ENCODE measurements at places on chromosomes 3 and 15.

DNA sequence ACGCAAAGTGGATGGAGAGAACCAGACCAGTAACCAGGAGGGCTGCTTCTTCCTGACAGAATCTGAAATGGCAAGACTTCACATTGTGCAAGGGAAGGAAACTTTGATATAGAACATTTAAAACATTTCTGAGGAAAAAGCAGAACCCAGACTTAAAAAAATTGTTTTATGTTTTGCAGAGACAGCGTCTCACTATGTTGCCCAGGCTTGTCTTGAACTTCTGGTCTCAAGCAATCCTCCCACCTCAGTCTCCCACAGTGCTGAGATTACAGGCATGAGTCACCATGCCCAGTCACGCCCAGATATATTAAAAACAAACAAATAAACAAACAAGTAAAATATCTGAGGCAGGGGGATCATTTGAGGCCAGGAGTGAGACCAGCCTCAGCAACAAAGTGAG, 46.2 kb downstream of the CRTAP start:
- DNase-seq = no peak

DNA sequence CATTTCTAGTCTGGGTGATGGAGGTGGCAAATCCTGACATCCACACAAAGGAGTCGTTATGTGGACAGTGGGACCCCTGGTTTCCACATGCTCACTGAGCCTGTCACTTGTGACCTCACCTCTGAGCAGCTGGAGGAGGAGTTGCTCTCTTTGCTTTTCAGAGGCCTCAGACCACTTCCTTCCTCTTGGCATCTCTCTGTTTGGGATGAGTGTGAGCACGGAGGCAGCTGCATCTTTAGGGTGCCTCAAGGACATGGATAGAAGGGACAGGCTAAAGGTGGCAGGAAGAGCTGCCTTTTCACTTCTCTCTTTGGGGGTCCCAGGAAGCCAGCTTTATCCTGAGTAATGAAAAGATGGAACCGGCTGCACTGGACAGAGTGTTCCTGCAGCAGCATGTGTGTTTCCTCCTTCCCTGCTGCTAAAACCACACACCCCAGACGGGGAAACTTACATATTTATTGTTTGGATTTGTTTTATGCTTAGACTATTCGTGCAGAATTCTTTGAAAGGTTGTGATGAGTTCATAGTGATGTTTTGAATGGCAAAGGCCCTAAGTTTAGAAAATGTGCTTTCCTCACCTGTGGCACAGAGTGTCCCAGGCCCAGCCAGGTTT, 31.8 kb downstream of the GPR171 start:
- no peak for DNase-seq

DNA sequence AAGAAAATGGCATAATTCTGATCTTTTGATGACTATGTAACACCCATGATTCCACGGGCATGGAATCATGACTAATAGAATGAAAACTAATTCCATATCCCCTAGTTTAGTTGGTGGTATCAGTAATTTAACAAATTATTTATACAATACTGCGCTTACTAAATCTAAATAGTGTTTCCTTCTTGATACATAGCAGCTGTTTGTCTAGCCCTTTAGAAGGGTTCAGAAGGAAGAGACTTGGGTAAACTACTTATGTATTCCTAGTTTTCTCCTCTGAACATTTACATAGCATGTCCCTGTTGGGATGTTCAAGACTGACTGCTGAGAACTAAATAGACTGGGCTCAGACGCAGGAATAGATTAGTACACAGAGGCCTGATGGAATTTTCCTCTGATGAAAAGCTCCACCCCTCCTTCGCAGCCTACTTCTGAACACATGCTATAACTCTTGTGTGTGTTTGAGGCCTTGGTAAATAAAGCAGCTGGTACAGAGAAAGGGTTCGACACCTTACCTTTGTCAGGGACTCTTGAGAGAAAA, 330.6 kb upstream of the LMCD1 start:
- DNase-seq = no peak

- no peak for DNase-seq
Observed at GRCh38 chr3:48301800-48302166, 31.7 kb downstream of the SPINK8 start.

GRCh38 chr15:38877471-38877870, 312.9 kb upstream of the RASGRP1 start:
- peak; percentile 17 for DNase-seq

DNA sequence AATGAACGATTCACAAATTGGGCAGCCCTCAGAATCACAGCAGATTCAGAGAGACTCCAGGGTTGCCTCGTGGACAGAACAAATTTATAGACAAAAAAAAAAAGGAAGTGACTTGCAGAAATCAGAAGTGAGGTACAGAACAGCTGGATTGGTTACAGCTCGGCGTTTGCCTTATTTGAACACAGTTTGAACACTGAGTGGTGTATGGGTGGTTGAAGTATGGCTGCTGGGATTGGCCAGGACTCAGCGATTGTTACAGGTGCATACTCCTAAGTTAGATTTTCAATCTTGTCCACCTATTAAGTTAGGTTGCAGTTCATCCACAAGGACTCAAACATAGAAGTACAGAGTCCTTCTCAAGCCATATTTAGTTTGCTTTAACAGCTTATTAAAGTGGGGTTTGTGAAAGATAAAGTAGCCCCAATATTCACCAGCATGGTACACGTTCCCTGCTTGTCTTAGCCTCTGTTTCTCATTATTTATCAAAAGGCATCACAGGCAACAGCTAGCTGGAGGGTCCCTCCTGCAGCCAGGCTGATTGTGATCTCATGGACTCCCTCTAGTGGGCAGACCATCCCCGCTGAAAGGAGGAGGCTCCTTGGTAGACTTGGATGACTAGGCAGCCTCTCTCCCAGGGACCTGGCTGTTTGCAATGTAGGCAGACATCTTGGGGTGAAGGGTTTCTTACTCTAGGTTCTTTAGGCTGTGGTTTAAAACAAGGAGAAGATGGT, 17.6 kb upstream of the ALDH1L1 start:
- DNase-seq = peak; percentile 71

- no peak for DNase-seq
Observed at GRCh38 chr15:28993051-28993719, 107.4 kb downstream of the APBA2 start.

- DNase-seq = no peak
Observed at GRCh38 chr3:88671573-88671972, 435.8 kb upstream of the EPHA3 start.

- no peak for DNase-seq
Observed at GRCh38 chr3:107404727-107405469, 27.7 kb downstream of the CCDC54 start.

- no peak for DNase-seq
Observed at GRCh38 chr3:62696011-62696410, 179.2 kb downstream of the CADPS start.

GRCh38 chr3:14582045-14582410, 41.9 kb upstream of the GRIP2 start:
- DNase-seq = no peak

GRCh38 chr15:23049984-23050628, 10.7 kb upstream of the TUBGCP5 start:
- no peak for DNase-seq

DNA sequence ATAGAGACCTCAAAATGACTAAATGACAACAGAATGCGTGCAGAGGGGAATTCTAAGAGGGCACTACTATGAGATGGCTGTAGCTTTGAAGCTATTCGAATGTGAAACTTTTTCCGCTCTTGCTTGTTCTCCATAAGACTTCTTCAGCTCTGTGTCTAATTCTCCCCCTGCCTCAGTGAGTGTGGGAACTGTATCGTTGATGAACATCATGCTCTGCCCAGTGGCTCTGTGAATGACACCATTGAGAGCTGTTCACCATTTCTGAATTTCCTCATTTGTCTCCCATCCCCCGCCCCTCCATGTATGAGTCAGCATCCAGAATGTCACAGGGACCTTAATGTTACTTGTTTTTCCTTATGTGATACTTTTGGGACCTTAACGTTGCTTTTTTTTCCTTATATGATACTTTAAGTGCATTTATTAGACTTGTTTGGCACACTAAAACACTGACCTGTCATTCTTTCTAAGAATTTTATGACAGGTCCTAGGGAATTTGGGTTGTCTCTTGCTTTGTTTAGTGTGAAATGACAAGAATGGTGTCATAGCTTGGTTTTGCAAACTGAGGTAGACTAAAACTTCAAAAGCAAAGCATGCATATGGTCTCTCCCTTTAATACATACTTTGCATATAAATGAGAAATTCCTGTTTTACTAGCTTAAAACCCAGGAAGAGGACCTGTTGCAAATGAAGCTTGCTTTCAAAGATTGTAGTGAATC, 99.6 kb downstream of the FNDC3B start:
- DNase-seq = peak; percentile 87

DNA sequence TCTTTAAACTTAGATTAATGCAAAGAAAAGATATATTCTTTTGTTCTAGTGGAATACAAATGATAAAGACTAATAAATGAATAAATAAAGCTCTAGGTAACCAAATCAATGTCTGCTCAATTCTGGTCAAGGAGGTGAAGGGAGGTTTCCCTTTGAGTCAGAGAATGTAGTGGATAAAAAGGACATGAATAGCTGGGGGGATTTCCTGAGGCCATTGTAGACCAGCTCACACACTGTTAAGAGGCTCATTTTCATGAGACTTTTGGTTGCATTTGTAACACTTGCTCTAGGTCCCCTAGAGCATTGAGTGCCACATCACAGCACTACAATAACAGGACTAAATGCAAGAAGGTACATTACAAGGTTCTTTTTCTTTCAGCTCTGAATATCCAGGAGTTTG, 170.7 kb downstream of the TIGIT start:
- no peak for DNase-seq

- no peak for DNase-seq
Observed at GRCh38 chr3:133548090-133548489, 25.4 kb upstream of the CDV3 start.

DNA sequence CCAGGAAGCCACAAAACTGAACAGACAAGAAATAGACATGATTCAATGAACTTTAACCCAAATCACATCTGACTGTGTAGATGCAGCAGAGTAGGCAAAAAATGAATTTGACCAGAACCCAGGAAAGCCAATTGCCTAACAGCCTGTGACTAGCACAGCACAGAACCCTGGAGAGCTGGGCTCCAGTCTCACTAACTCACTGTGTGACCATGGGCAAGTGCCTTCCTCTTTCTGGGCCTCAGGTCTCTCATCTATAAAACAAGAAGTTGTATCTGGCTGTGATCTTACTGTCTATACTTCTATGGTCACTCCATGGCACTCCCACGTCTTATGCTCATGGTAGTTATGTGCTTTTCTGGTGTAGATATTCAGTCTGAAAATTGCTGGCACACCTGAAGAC, 48.1 kb upstream of the USP3 start:
- no peak for DNase-seq

DNA sequence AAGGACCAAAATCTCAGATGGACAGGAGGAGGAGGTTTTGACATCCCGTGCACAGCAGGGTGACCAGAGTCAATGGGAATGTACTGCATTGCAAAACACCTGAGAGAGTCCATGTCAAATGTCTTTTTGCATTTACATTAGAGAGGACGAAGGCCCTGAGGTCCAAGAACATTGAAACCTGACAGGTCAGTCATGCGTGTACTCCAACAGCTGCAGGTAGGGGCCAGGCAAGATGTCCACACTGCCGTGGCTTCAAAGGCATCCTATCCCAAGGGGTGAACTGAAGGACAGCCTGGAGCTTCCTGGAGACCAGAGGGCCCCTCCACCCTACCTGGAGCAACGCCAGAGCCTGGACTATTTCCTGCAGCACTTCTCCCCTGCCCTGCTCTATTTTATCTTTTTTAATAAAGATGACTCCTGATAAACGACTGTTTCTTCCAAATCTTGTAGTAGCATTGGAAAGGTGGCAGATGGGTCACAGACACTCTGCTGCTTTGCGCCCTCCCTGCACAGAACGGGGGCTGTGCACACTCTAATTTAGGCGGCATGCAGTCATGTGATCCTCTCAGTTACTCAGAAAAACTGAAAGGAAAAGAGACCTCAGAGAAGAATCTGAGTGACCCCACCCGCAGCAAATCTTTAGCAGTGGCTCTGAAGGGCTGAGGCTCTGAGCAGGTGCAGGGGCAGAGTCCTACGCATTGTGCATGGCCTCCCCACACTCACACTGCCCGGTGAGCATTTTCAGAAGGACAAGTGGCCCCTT, 68.2 kb downstream of the HMCES start:
- no peak for DNase-seq

DNA sequence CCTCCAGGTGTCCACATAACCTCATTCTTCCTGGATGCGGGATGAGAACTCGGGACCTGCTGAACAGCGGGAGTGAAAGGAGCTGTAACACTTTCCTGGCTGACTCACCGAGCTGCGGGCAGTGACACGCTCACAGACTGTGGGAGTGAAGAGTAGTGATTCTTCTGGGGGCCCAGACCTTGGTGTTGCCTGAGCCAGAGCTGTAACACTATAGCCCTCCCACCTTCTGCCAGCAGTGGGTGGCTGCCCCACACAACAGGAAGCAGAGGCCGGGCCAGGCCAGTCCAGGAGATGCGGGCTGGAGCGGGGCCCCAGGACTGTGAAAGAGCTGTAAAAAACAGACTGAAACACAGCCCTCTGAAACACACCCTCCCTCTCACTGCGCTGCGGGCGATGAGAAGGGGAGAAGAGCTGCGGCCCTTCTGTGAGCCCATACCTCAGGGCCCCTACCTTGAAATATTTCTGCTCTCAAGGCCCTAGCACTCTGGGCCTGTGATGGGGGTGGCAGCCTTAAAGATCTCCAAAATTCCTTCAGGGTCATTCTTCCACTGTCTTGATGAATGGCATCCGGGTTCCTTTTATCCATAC, 464.0 kb upstream of the CCDC54 start:
- peak; percentile 94 for DNase-seq

DNA sequence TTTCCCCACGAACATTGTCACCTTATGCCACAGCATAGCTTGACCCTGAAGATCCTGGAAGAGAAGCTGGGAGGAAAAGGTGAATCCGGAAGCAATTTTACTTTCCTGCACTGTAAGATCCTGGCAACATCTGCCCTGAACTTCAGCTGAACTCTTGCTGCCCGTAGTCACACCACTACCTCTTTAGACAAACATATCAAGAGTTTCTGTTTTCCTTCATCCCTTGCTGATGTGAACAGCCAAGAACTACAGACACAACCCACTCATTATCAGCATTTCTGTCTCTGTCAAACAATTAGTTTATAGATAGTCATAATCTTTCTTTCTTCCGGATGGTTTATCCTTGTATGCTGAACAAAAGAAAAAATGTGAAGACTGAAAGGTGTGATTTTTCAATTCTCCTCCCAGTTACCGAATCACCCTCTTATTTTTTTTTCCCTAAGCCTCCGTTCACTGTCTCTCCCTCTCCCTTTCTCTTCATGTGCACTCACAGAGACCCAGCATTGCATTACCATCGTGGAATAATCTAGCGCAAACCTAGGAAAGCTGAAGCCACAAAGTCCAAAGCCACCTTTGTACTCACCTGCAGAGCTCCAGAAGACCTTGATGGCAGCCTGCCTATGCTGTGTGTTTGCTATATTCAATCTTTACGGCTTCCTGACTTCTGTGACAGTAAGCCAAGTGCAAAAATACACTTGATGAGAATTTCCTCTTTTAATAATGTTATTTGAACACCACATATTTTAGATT, 229.2 kb downstream of the CDIN1 start:
- no peak for DNase-seq

DNA sequence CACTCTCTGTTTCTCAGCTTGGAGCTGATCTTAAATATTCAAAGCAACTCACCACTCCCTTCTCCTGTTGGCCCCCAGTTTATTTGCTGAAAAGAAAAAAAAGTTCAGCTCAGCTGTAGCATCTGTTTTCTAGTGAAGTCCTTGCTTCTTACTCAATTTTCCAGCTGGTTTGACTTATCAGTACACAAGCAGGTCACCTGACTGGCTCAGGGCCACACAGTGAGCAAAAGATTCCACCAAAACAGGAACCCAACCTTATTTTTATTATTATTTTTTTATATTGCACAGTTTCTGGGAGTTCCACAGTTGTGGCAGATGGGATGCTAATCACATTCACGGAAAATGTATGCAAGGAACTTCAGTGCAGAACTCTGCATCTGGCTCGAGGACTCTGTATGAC, 390.7 kb upstream of the RGMA start:
- DNase-seq = no peak

Measured in islet precursor cell (in vitro differentiated cells).